ENCODE measurements at places on chromosomes 12 and 14.

DNA sequence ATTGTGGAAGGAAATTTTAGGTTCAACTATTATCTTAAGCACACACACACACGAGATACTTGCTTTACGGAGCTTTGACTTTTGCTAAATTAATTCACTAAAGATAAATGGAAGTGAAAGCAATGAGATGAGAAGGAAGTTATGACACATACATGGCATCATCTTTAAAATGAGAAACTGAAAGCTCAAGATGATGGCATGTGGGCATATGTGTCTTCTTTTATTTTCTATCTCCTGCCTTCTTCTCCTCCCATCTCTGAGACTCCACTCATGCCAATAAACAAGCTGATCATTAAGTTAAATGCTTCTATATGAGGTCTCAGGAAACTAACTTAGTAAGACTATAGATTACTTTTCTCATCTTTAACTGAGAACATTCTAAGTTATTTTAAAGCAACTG, 216.7 kb downstream of the MED13L start:
- no peak for DNase-seq

GRCh38 chr12:80625051-80625450, 82.4 kb upstream of the MYF6 start:
- no peak for DNase-seq

- DNase-seq = peak; percentile 23
Measured at GRCh38 chr12:67222302-67222701, 46.9 kb upstream of the CAND1 start.

DNA sequence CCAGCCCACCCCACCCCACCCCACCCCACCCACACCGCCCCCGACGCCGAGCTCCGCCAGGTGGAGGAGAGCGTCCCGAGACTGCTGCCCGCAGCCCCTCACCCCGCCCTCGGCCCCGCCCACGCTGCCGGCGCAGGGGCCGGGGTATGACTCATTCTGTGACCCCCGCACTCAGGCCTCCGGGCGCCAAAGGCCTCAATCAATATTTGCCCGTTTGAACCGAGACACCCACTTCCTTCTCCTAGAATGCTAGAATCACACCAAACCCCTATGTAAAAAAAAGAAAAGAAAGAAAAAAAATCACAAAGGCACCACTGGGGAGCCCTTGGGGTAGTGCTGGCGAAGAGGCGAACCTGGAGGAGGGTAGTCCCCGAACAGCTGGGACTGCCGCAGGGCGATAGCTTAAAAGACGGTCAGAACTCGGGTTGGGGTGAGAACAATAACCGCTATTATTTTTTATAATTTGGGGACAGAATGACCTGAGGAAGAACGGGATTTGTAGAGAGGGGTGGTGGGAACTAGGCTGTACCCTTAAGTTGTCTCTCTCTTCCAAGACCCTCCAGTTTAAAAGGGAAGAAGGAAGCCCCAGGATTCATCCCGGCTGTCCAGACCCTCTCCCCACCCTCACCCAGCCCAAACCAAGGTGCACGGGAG, 894 bp downstream of the KRT8 start:
- DNase-seq = no peak

- DNase-seq = no peak
Measured at GRCh38 chr12:123149501-123150274, 1.2 kb downstream of the PITPNM2 start.

GRCh38 chr14:100088226-100088625, 23.0 kb downstream of the EVL start:
- DNase-seq = no peak

- no peak for DNase-seq
Measured at GRCh38 chr14:87067591-87067990, 925.4 kb downstream of the GALC start.

- no peak for DNase-seq
Measured at GRCh38 chr12:26830363-26830762, 2.6 kb downstream of the ITPR2 start.

DNA sequence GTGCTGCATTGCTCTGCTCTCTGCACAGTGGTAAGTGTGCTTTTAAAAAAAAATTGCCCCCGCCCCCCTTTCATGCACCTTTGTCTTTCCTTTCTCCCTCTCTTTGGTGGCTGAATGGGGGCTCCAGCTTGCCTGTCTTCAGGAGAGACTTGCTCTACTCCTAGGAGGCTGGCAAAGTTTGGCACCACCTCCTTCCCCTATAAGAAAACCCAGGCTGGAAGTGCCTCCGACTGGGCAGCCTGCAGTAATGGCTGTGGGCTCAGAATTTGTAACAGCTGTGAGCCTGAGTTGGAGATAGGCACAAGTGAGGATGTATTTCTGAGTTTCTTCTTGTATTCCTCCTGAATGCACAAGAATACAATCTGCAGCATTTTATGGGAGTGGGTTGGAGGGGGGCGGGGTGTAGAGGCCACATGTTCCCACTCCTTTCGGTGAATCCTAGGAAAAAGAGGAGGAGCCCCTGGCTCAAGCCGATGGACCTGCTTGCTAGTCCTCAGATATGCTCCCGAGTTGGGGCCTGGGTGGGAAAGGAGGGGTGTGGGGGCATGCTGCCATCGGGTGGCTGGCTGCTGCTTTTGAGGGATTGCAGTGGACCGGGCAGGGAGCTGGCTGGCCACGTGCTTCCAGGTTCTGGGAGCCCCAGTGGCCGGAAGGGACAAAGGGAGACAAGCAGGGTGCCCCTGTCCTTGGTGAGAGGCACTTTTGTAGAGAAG, 124.3 kb downstream of the TSPAN9 start:
- no peak for DNase-seq

DNA sequence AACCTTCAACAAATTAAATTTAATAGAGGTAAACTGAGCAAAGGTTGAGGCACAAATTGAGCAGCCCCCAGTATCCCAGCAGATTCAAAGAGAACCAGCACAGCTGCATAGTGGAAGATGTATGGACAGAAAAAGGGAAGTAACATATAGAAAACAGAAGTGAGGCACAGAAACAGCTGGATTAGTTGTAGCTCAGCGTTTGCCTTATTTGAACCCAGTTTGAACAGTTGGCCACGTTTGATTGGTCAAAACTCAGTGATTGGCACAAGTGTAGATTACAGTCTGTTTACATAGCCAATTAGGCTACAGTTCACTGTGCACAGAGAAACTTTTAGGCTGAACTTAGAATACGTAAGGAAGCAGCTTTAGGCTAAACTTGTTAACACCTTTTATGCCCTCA, 315.5 kb downstream of the RMST start:
- no peak for DNase-seq

GRCh38 chr12:3263282-3263681, 186.1 kb downstream of the TSPAN9 start:
- no peak for DNase-seq

GRCh38 chr14:91477388-91477787, 32.7 kb downstream of the PPP4R3A start:
- no peak for DNase-seq

DNA sequence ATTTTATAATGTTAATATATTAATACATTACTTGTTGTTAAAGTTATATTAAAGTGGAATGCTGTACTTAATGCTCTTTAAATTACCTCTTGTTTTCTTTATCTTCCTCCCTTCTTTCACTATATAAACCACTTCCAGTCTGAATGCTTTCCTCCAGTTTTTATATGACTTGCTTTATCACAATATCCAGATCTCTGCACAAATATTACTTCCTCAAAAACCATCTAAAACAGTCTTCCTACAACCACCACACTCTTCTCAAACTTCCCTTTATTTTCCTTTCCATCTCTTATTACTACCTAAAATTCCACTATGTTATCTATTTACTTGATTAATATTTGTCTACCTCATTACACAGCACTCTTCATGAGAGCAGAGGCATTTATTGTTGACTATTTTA, 956.6 kb downstream of the LRFN5 start:
- no peak for DNase-seq

- no peak for DNase-seq
Measured at GRCh38 chr12:852864-853263, 96.6 kb downstream of the RAD52 start.

- DNase-seq = no peak
Measured at GRCh38 chr14:33343016-33343415, 404.3 kb downstream of the NPAS3 start.

DNA sequence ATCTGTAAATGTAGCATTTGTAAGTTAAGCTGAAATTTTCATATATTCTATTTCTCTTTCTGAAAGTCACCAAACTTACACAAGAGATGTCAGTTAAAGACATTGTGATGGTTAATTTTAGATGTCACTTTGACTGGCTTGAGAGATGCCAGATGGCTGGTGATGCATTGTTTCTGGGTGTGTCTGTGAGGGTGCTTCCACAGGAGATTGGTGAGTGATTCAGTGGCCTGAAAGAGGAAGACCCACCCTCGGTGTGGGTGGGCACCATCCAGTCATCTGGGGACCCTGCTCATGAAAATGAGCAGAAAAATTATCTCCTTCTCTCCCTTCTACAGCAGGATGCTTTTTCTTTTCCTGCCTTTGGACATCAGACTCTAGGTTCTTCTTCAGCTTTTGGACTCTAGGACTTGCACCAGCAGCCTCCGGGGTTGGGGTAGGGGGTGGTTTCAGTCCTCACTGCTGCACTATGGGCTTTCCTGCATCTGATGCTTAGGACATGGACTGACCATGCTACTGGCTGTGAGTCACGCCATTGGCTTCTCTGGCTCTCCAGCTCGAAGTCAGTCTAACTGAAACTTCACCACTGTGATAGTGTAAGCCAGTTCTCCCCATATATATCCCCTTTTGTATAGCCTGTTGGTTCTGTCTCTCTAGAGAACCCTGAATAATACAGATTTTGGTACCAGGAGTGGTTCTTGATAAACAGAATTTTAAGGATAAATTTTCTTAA, 20.9 kb downstream of the PDE6H start:
- DNase-seq = no peak

DNA sequence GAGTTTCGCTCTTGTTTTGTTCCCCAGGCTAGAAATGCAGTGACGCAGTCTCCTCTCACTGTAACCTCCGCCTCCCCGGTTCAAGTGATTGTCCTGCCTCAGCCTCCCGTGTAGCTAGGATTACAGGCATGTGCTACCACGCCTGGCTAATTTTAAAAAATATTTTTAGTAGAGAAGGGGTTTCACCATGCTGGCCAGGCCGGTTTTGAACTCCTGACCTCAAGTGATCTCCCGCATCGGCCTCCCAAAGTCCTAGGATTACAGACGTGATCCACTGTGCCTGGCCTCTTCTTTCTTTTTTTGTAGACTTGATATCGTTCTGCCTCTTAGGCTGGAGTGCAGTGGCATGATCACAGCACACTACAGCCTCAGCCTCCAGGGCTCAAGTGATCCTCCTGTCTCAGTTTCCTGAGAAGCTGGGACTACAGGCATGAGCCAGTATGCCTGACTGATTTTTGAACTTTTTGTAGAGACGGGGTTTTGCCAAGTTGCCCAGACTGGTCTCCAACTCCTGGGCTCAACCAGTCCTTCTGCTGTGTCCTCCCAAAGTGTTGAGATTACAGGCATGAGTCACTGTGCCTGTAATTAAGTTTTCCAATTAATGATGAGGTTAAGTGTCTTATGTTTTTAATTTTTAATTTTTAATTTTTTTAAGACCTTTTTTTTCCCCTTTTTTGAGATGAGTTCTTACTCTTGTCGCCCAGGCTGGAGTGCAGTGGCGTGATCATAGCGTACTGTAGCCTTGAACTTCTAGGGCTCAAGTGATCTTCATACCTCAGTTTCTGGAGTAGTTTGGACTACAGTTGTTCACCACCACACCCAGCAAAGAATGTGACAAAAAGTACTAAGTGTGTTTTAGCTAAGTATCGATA, 10.2 kb downstream of the RCOR1 start:
- DNase-seq = no peak

Measured in NT2/D1 (cell line).